ENCODE measurements at places on chromosomes 7 and 10. TPM values are rescaled to one million over a fixed set of nuclear protein-coding genes. Genes with fewer than 3 reads are reported as not detected.

The RNF133 gene
- polyA plus RNA-seq: not detected

DNA sequence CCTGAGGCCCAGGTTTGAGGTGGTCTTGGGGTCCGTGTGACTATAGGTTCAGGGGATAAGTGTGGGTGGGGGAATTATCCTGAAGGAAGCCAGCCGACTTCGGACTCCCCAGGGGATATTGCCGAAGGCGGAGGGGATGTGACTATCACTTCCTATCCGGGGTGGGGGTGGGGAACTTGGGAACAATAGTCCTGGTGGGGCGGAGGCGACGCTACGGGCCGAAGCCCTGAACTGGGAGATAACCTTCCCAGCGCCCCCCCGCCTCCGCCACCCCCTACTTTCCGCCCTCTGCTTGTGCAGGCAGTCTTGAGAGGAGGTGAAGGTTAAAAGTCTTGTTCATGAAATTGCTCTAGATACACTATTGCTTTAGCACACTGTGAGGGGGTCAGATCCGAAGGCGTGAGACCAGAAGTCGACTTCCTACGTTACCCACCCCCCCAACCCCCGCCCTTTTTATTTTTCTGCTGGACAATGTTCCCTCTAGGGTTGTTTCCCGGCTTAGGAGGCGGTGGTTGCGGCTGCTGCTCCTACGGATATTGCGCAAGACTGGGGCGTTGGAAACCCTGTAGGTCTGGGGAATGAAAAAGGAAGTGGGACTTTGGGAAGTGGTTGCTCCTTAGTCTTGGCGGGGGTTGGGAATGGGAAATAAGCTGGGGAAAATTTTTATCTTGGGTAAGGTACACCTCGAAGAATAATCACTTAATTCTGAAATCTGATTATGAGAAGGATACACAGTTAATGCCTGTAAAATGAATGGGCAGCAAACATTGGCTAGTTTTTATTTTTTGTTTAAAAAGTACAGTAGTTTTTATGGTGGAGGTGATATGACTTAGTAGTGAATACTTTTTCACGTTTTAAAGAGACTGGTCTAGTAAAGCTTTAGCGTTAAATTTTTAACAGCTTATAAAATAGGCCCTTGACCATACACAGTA lies 1.5 kb downstream of the PTPN12 start:
- peak; percentile 77 for DNase-seq

The PRPS1L1 gene
- 0.08 TPM for polyA plus RNA-seq

DNA sequence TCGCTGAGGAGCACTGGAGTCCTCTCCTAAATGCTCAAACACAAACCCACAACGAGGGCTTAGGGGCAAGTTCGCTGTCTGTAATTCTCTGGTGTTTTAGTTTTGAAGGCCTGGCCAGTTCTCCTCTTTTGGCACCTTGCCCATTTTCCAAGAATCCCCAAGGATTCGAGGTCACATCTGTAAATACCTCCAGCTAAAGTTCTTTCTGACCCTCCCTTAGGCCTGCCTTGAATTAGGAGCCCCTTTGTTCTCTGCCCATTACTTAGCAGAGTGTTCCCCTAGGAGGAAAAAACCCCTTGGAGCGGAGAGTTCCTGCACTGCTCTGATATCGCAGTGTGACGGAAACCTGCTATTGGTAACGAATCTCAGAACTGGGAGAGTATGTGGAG lies 743 bp upstream of the PYROXD2 start:
- DNase-seq: no peak

- no peak for DNase-seq
Observed at GRCh38 chr10:29508554-29509244, 126.1 kb downstream of the SVIL start.

DNA sequence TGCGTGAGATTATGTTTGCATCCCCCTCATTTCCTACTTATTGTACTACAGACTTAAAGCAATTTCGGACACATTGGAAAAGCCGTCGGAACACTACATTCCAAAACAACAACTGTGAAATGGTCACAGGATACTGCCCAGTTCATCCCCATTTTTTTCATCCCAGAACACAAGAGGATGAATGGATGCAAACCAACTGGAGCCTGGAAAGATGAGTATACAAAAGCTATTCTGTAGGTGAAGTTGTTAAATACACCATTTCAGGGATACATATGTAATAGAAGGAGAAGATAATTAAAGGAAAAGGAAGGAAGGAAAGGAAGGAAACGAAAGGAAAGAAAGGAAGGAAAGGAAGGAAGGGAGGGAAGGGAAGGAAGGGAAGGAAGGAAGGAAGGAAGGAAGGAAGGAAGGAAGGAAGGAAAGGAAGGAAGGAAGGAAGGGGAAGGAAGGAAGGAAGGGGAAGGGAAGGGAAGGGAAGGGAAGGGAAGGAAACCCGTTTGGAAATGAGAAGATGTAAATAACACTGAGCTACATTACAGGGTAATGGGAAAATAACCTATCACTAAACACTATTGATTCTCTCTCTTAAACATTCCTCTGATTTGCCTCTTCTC lies 48.6 kb upstream of the C7orf33 start:
- DNase-seq: no peak

GRCh38 chr10:11615396-11615795 lies 3.9 kb upstream of the USP6NL start:
- DNase-seq: no peak

The FOXP2 gene
- polyA plus RNA-seq: not detected

- no peak for DNase-seq
Observed at GRCh38 chr10:69202332-69202731, 17.8 kb upstream of the HKDC1 start.

The MCMBP gene
- 42.6 TPM for polyA plus RNA-seq

The CALY gene
- not detected for polyA plus RNA-seq

DNA sequence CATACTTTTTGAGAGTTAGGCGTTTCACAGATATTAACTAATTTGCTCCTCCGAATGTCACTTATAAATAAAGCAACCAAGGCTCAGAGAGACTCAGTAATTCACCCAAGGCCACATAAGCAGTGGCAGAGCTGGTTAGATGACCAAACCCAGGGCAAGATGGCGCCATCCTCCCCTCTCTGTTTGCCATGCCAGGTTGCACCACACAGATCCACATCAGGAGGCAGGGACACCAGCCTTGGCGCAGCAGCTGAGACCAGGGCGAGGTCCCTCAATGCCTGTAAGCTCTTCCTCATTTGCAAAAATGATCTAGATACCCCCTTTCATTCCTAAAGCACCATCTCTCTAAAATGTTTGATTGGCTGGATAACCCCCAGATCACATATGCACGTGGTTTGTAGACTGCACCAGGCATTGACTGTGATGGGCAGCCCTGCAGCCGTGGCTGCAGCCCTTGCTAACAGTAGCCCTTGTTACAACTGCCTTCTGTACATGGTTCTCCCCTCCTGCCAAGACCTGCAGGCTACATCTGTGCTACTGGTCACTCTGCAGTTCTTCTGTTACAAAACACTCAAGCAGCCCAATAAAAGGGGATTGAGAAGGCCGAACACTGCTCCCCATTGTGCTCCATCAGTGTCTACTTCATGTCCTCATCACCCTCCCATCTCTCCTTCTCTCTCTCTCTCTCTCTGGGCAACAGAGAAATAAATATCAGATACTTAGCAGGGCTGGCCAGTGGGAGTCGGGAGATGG lies 298.6 kb downstream of the PRPF18 start:
- no peak for DNase-seq

DNA sequence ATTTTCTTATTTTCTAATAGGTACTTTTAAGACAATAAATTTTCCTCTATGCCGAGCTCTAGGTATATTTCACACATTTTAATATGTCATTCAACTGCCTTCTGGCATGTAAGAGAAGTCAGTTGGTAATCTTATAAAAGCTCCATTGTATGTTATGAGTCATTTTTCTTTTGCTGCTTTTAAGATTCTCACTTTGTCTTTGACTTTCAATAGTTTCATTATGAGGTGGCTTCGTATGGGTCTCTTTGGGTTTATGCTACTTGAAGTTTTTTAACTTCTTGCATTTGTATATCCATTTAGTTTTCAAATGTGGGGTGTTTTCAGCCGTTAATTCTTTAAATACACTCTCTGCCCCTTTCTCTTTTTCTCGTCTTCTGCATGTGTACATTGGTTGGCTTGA lies 80.5 kb downstream of the ABCA13 start:
- no peak for DNase-seq

DNA sequence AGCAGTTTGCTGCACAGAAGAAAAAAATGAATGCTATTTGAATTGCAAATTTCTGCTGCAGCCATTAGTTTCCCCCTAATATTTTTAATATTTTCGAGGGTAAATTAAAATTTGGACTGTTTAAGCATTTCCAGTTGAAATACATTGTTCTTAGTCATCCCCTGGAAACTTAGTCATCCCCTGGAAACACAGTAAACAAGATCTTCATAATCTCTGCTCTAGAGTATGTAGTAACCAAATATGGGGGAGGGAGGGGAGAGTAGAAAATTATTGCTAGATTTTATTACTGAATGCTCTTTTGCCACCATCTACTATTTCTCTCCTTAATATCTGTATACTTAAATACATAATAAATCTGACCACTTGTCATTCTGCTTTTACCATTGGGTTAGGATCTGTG lies 1053.3 kb downstream of the SORCS1 start:
- DNase-seq: no peak
